ENCODE measurements at places on chromosomes 13 and 19.

DNA sequence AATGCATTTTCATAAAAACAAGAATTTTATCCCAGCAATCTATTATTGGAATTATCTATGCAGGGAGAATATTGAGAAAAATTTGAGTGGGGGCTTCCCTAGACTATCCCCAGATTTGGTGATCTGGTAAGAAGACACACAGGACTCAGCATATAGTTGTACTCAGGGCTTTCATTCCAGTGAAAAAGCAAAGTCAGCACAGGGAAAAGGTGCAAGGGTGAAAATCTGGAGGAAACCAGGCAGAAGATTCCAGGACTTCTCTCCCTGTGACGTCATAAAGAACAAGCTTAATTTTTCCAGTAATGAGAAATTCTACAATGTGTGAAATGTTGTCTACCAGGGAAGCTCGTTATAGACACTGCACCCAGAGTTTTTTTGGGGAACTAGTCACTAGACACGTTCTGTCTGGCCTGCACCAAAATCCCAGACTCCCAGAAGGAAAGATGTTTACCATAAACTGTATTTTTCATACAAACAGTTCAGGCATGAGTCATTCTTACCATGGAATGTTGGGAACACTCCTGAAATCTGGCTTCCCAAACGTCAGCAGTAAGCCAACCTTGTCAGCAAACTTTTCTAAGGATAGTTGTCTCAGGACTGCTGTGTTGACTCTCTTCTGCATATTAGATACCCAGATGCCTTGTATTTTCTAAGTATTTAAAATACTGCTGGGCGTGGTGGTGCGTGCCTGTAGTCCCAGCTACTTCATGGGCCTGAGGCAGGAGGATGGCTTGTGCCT, 107.4 kb downstream of the DNAJC3 start:
- DNase-seq = no peak

DNA sequence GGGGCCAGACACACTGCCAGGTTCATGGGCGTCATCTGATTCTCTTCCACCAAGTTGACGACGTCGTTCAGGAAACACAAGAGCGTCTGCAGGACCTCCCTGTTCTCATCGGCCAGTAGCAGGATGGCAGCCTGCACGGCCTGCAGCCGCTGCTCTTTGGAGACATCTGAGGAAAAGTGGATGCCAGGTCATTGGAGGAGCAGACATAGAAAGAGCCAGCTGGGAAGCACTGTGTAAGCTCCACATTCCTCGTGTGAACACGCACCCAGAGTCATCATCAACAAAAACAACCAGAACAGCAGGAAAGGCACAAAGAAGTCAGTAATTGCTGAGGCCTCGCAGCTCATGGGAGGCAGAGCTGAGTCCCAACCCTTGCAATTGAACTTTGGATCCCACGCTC, 96.5 kb downstream of the KL start:
- DNase-seq = no peak

GRCh38 chr19:12400633-12401502, at the start of gene ZNF799:
TSS of gene ZNF799 (minus strand) at chr19:12401271. CDS start at chr19:12401070, 201 bp downstream.
- peak; percentile 79 for DNase-seq

DNA sequence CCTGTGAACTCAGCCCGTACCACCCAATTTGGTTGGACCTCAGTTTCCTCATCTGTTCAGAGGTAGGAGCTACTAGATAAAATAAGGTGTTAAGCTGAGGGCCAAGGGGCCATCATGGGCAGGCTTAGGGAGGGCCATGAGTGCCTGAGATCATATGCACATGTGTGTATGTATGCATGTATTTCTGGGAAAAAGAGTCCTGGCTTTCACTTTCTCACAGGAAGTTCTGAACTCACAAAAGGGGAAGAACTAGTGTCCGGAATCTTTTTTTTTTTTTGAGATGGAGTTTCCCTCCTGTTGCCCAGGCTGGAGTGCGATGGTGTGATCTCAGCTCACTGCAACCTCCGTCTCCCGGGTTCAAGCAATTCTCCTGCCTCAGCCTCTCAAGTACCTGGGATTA, 18.9 kb downstream of the TGFB1 start:
- no peak for DNase-seq

GRCh38 chr13:101552286-101552685, 99.8 kb downstream of the ITGBL1 start:
- DNase-seq = no peak

DNA sequence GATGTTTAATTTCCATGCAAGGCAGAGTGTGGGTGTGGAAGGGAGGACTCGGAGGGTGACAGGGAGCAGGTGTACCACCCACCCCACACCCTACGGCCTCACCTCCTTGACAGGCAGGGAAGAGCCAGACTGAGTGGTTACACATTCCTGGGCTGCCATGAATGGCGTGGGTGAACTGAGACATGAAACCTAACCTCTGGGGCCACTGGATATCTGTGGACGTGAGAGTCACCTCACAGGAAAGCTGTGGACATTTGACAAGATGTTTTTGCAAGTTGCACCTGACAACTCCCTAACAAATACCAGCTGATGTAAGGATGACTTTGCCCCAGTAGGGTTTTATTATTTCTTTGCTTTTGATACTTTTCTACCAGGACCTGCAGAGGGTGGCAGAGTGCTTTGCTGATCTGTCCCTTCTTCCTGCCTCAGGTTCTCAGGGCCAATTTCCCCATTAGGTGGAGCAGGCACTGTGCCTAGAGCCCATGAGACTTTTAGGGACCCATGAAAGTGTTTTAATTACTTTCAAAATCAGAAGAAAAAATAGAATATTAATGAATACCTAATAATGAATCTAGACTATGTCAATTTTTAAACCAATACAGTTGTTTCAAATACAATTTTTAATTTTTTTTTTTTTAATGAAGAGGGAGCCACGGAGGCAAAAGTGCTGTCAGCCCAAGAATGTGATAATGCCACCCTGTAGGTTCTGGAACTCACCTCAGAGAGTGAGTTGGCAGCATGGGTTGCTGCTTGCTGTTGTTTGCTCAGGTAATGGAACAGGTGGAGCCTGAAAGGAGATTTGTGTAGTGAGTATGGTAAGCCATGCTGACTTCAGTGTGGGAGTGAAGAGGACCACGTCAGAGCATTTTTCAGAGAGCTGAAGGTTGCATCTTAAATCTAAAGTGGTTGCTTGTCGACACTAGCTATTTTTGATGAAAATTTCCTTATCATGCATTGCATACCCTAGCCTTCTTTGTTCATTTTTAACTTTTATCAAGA, 58.0 kb upstream of the CYSLTR2 start:
- DNase-seq = peak; percentile 42

DNA sequence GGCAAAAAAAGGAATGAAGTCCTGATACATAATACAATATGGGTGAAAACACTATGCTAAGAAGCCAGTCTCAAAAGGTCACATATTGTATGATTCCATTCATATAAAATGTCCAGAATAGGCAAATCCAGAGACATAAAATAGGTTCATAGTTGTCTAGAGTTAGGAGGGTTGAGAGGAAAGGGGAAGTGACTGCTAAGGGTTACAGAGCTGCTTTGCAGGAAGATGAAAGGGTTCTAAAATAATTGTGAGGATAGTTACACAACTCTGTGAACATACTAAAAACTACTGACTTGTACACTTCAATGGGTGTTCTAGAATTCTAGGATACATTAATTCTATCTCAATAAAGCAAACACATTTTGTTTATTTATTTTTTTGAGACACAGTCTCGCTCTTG, 25.7 kb downstream of the CAB39L start:
- no peak for DNase-seq

GRCh38 chr19:1774989-1775772, 21.9 kb downstream of the ONECUT3 start:
- DNase-seq = no peak

GRCh38 chr13:48545608-48546007, 12.7 kb upstream of the RCBTB2 start:
- DNase-seq = no peak

- DNase-seq = peak; percentile 46
These were observed 989 bp upstream of the SSC5D start for GRCh38 chr19:55486971-55487923.

- DNase-seq = no peak
These were observed 16.0 kb downstream of the PIP5K1C start for GRCh38 chr19:3684054-3684816.

DNA sequence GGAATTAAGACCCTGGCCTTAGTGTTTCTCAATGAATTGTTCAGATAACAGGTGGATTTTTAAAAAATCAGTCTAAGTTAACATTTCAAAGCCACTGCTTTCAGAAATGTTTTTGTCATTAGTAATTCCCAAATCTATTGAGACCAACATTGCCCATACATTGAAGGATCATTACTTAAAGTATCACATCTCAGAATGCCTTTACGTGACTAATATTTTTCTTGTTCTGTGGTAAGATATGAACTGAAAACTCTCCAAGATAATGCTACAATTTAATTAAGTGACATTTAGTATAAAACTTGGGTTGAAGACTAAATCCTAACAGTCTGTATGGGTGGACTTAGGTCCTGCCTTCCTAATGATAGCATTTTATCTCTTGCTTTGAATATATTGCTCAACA, 59.4 kb upstream of the POSTN start:
- no peak for DNase-seq

DNA sequence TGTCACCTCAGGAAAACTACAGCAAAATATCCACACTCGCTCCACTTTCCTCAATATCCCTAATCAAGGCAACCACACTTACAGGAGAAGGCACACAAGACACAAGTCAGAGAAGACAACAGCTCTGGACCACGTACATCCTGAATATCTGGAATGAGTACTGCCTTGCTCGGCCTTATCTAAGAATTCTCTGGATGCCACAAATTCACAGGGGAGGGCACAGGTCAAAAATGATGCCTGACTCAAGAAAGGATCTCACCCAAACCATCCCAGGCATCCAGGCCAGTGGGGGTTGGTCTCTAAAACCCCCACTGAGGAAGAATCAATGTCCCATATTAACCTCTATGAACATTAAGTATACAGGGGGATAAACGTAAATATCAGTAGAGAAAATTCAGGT, 29.9 kb downstream of the ATP7B start:
- DNase-seq = no peak

- no peak for DNase-seq
These were observed 41.8 kb upstream of the ZNF429 start for GRCh38 chr19:21463449-21464105.
